ENCODE measurements at places on chromosomes 3 and 15.
A peak's percentile ranks its signal among the peaks of the same experiment; 100 is the strongest.

DNA sequence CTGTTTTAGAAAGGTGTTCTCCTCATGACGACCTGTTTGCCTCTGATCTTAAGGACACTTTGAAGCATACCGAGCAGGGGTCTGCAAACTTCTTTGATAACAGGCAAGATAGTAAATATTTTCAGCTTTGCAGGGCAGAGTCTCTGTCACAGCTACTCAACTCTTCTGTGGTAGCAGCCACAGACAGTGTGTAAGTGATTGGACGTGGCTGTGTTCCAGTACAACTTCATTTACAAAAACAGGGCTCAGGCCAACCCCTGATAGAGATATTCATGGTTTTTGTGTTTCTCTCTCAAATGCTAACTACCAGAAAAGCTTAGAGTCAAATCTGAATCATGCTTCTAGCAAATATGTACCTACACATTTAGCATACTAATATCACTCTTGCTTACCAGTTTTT, 51.5 kb downstream of the TGFBR2 start:
- no peak for DNase-seq

DNA sequence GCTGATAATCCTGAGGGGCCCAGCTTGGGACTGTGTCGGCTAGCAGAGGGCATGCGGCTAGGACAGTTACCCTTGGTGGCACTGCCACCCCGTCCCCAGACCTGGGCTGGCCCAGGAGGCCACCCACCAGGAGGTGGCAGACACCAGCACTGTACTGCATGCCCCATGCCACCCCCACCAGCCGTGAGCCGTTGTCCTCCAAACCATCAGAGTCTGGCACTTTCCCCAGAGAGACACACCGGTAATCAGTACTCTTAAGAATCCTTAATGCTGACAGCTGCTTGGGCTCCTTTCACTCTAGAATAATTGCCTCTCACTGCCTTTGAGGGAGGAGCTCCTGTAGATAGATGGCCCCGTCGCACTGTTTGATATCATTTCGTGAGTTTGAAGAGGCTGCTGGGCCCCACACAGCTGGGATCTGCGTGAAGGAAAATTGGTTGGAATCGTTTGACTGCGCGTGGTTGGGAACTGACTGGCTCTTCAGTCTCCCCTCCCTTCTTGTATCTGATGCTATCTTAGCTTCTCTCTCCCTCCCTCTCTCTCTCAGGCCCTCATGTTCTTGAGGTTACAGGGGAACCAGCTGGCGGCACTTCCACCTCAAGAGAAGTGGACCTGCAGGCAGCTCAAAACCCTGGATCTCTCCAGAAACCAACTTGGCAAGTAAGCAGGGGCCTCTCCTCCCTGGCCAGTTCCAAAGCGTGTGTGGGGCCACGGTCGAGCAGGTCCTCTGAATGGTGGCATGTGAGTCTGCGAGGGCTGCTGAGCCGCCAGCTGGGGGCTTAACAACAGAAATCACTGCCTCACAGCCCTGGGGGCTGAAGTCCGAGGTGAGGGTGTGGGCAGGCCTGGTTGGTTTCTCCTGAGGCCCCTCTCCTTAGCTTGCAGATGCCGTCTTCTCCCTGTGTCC, 94.9 kb downstream of the LRRK1 start:
- no peak for DNase-seq

GRCh38 chr3:146715170-146715569, 110.0 kb upstream of the PLSCR5 start:
- DNase-seq, result no peak

DNA sequence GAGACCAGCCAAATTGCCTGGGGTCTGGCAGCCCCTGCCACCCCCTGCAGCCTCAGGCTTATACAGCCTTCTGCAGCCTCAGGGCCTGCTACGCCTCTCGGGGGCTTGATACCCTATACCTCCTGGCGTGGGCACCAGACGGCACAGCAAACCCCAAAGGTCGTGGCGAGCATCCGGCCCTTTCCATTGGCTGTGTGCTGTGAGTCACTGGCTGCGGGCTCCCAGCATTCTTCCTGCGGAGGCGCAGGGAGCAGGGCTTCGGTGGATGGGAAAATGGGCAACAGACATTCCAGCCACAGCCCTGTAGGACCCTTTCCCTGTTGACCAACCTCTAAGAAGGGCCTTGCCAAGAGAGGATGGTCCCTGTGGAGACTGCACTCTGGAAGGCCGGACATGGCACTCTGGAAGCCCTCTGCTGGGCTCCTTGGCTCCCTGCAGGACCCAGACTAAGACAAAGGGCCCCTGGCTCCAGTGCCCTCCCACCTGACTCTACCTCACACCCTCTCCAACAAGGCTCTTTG, 59.6 kb downstream of the ITGA11 start:
- DNase-seq, result no peak

DNA sequence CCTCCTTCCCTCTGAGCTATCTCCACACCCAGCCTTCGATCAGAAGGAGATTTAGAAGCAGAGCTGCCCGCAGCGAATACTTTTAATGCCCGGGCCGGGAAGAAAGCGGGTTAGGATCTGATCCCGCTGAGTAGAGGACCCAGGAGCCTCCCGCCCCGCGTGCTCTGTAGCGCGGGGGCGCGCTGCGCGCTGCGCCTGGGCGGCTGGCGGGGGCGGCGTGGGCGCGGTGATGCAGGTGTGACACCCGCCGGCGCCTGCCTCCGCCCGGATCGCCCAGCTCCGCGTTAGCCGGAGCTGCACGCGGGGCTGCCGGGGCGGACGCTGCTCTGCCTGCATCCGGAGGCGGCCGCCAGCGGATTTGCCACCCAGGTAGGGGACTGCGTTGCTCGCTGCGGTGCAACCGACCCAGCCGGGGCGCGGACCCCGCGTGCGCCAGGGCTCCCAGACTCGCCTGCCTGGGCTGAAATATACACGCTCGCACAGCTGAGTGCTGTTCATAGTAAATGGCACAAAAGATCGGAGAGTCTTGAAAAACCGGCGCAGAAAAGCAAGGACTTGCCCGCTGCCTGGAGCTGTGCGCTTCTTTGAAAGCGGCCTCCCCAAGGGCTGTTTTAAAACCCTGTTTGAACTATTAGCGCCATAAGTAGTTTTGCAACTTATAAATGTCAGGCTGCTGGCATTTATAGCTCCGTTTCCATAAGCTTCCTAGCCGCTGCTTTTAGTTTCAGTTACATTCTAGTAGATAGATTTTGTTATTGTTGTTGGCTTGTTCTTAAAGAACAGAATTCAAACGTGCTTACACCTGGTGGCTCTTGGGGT, at the start of gene SV2B:
Gene SV2B (plus strand): TSS at position 263 of the 819 bp plus-strand sequence. CDS start 126,007 bp downstream, outside the sequence.
- no peak for DNase-seq

GRCh38 chr3:34856081-34856947, 783.0 kb upstream of the ARPP21 start:
- DNase-seq, result no peak

DNA sequence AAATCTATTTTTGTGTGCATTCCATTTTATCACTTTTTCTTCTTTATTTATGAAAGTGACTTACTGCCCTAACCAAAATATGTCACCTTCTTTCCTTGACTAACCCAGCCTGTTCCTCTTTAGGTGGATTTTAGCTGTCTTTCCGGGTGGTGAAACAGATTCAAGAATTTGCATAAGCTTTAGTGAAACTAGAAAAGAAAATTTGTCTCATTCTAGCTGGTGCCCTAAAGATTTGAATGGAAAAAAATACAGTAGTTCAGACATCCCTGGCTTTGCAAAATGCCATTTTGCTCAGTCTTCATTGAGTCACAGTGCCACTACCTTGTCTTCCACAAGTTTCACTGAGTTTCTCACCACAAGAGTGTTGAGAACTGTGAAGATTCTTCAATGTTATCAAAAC, 28.2 kb upstream of the CCDC50 start:
- DNase-seq, result no peak

GRCh38 chr3:118960876-118961450, 73.7 kb downstream of the IGSF11 start:
- DNase-seq, result no peak

DNA sequence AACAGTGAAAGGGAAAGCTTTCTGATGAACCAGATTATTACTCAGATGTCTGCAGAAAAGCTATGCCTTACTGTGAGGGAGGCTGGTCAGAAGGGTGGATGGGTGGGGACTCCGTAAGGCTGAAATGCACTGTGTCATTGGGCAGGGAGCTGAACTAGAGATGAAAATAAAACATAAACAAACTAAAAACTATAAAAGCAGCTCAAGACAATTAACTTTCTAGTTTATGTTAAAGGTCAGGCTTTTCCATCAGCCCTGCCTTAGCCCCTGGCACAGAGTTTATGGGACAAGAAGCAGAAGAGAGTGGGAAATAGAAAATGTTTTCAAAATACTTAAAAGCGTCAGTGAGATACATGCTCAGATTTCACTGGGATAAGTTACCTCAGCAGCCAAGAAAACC, 310.0 kb upstream of the UBE2E2 start:
- DNase-seq, result no peak

- no peak for DNase-seq
These were observed 32.1 kb downstream of the CNTN4 start for GRCh38 chr3:2130726-2131125.

- DNase-seq, result no peak
These were observed 136.4 kb upstream of the CRBN start for GRCh38 chr3:3315846-3316245.

- no peak for DNase-seq
These were observed 2.6 kb downstream of the CHCHD6 start for GRCh38 chr3:126706631-126707030.

DNA sequence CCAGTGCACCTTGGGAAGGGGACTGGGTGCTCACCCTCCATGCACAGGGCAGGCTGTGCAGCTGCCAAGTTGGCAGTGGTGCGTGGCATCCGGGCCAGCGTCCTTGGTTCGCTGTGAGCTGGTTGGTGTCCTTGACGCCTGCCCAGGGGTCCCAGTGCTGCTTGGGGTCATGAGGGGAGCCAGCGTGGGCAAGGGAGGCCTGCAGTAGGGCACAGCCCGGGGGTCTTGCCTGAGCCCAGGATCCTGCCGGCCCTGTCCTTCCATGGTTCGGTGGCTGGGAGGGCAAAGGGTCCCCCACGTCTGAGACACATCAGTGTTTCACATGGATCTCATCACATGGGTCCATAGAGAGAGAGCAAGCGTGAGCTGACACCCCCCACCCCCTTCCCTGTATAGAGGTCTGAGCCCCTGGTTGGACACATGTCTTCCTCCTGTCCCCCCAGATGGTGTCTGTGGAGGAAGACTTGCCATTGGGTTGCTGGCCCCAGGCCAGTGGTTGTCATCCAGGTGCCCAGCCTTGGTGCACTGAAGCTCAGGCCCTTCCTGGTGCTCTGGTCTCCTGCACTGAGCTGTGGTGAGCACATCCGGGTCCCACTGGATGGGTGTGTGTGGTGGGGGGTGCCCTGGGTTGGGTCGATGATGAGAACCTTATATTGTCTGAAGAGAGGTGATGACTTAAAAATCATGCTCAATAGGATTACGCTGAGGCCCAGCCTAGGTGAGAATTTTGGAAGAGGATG, 232.3 kb downstream of the SNRPN start:
- DNase-seq, result no peak

- DNase-seq, result no peak
These were observed 53.2 kb downstream of the CCDC54 start for GRCh38 chr3:107430214-107430995.

- DNase-seq, result no peak
These were observed 318.4 kb upstream of the GOLIM4 start for GRCh38 chr3:168414149-168414548.

DNA sequence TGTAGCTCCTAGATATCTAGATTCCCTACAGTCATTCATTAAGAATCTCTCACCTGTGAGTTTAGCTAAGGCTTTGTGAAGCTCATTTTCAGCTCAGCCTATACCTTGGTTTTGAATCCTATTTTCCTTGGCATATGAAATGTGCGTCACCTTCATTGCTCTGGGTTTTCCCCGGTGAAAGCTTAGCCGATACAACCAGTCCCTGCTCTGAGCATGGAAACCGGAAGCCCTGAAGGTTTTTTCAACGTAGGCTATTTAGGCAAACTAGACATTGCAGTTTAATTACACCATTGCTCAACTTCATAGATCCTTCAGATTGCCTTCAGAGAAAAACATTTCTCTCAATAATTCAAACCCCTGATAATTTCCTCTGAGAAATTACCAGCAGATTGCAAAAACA, 206.8 kb upstream of the TPRG1 start:
- no peak for DNase-seq

DNA sequence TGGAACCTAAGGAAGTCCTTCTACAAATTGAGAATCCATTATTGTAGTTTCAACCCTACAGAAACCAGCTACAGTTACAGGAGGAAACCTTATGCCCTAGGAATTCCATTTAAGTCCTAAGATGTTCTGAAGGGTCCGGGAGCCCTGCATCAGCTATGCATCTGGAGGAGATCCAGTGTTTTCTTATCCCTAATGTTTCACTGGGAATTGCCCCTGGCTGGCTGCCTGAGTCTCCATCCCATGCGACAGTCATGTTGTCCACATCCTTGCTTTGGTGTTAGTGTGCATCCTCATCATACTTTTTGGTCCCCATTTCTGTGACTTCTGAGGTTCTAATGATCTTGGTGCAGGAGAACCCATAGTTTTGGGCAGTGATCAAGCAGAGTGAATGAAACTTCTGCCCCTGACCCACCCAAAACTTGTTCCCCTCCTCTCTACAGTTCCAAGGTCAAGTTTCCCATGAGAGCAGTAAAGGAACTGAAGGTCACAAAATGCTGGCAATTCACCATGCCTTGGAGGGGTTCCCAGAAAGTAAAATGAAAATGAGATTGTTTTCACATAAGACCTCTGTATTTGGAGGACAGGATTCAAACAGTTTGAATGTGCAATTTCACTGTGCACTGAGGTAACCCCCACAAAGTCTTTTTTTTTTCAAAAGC, 121.9 kb upstream of the PHLDB2 start:
- DNase-seq, result no peak

GRCh38 chr3:140023616-140024530, 88.9 kb downstream of the CLSTN2 start:
- peak; percentile 24 for DNase-seq

DNA sequence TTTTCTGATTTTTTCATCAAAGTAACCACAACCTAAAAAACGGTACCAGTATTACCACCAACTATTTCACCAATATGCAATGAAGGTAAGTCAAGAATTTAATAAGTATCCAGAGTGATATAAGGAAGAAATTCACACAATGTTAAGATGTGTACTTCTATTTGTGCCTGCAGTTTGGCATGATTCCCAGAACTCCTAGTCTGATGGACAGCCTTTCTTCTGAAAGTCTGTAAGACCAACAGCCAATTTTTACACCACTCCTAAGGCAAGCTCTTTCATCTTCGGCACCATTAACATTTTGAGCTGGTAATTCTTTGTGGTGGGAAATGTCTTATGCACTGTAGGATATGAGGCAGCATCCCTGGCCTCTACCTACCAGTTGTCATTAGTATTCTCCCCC, 108.3 kb downstream of the VPS13C start:
- DNase-seq, result no peak

DNA sequence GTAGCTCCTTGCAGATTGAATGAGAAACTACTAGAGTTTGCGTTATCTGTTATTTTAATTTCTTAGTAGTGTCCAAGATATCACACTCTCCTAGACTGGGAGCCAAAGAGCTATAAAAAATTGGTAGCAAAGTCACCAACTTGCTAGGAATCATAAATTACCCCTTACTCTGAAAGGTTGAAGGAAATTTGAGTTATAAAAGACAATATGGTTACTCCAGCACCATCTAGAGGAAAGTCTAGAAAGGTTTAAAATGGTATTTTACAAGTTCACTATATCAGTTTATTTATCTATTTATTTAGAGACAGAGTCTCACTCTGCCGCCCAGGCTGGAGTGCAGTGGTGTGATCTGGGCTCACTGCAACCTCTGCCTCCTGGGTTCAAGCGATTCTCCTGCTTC, 121.6 kb downstream of the RBPMS2 start:
- no peak for DNase-seq

Measured in C1 segment of cervical spinal cord (tissue), 14 donors.